Stimulated activated CD4-positive, alpha-beta T cell treated with anti-CD3 and anti-CD28 coated beads, Interleukin-15, amount 100 ng/mL, for 1 hour (primary cell): ENCODE measurements at places on chromosomes 2 and 18.

DNA sequence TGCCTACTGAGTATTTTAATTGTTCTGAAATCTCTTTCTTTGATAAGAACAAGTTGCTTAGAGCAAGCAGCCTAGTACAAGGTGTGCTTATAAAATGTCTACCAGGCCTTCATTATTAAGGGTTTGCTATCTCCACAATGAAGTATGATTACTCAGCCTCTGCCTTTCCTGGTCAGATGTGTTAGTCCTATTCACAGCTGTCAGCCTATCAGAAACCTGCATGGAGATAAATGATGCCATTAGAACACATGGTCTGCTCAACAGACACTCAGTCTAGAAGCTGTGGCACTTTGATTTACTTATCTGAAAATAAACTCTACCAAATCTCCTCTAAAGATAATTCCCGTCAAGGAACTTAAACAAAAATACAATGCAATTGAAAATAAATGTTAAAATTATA is 448.7 kb downstream of the ERBB4 start:
- DNase-seq, result no peak

- no peak for DNase-seq
These were observed 1413.7 kb upstream of the TMEFF2 start for GRCh38 chr2:193608451-193608850.

DNA sequence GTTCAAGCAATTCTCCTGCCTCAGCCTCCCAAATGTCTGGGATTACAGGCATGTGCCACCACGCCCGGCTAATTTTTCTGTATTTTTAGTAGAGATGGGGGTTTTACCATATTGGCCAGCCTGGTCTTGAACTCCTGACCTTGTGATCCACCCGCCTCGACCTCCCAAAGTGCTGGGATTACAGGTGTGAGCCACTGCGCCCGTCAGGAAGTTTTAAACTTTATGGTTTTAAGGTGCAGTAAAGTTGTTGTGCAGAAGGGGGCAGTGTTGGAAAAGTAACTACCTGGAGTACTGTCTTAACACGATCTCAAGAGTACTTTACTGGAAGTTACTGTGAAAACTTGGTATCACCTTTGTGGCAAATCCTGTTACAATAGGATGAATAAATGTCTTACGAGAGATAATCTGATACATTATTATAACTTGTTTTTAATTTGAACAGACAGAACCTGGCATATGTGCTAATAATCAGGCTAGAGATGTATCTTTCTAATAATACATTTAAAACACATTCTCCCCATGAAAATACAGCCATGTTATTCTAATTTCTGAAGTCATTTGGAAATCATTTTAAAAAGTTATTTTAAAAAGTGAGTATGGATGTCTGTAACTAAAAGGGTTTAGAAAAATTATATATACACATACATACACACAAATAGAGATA is 10.8 kb downstream of the SPDYA start:
- DNase-seq, result no peak

DNA sequence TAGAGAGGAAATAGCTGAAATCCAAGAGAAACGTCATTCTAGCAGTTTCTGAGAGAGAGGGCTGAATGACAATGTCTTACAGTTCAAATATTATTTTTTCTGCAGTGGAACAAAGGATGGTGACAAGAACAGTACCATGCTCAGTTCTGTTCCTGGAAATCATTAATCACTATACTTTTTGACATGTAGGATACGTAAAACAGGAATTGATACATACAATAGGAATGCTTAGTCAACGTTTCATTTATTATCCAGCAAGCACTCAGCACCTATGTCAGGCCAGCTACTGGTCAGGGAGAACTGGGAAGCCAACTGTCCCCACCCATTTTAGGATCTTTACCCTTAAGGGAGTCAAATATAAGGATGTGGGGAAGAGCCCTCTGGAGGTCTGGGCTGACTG is 114.7 kb downstream of the DHRS9 start:
- DNase-seq, result no peak

DNA sequence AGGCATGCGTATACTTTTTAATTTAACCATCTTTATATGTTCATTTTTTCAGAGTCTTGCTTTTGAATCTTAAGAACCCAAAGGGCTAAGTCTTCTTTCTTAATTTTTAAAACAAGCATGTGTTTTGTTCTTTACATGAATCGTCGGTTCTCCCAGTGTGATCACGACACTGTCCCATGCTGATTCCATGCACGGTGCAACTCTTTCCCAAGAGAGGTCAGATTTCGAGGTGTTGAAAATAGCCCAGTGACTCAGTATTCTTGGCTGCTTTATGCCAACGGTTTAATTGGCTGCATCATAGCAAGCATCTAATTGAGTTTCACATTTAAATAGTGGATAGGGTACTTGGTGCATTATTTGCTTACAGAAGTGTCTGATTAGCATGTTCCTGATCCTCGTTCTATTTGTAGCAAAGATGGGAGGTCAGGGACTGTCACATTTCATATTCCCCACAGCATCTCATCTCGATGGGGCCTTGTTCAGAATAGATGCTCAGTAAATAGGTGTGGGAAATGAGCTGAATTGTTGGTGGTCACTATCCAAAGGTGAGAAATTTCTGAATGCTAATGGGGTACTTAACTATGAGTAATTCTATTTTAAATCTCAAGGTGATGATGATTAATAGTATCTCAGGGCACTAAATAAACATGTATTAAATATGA is 2.8 kb downstream of the NPAS2 start:
- DNase-seq, result no peak

- no peak for DNase-seq
These were observed 188.4 kb upstream of the GYPC start for GRCh38 chr2:126467367-126468054.

DNA sequence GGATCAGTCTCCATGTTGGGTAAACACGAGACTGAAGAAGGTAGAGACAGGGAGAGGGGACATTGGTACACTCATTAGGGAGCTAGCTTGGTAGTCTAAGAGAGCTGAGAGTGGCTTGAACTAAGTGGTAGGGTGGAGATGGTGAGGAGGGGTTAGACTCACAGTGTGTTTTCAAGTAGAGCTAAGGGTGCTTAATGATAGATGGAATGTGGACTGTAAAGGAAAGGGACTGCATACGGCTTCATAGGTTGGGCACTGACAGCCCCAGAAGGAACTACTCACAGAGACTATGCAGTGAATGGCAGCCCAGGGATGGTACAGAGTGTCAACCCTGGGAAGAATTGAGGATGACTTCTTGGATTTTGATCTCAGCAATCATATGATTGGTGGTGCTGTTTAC is 178.1 kb downstream of the CCDC85A start:
- no peak for DNase-seq

- DNase-seq, result no peak
These were observed 30.0 kb upstream of the TWSG1 start for GRCh38 chr18:9304388-9305070.

DNA sequence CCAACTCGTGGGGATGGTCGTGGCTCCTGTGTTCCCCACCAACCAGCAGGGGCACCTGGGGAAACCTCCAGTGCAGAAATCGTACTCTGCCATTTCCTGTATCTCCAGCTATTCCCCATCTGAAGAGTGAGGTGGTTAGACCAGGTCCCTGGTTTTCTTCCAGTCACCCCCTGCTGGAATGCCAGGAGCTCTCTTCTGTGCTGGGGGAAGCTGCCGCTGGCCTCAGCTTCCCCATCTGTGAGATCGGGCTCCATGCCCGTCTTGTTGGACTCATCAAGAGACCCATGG is 119.7 kb downstream of the INHBB start:
- DNase-seq, result no peak

DNA sequence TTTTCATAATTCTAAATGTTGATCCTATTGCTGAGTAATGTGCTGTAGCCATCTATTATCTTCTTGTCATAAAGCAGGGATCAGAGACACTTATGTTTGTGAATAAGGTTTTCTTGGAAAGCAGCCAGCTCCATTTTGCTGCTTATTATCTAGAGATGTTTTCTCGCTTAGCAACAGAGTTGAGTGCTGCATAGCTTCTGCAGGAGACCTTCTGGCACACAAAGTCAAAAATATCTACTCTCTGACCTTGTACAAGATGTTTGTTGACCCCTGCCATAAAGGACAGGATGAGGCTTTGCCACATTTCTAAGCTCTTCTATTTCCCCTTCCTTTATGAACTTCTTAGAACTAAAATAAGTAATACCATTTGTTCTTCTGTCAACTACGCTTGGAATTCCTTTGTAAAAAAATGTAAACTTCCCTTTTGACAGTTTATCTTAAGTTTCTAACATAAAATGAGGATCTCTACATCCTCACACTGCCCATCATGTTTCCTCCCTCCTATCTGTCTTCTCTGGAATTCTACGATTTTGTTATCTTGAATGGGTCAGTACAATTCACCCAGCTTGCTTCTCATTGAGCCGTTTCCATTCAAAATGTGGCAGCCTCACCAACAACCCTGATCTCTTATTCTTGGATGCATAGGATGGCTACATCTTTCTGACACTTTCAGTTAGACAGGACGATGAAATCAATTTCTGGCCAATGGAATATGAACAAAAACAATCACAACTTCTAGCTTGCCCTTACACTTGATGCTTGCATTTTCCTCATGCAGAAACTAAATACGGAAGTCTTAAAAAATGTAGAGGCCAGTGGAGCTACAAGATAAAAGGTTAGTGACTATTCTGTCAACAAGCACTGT is 1377.0 kb downstream of the SUCLG1 start:
- DNase-seq, result no peak
